Activated CD4-positive, alpha-beta T cell treated with anti-CD3 and anti-CD28 coated beads, Interleukin-2, amount 10 ng/mL, durations not matched to agents 7 days and 5 days (primary cell): ENCODE measurements at places on chromosomes 3 and 15.

- DNase-seq: no peak
These were observed 19.4 kb upstream of the SLC41A3 start for GRCh38 chr3:126103121-126104027.

- DNase-seq: peak; percentile 58
These were observed 6.0 kb downstream of the SNRPA1 start for GRCh38 chr15:101288905-101289513.

DNA sequence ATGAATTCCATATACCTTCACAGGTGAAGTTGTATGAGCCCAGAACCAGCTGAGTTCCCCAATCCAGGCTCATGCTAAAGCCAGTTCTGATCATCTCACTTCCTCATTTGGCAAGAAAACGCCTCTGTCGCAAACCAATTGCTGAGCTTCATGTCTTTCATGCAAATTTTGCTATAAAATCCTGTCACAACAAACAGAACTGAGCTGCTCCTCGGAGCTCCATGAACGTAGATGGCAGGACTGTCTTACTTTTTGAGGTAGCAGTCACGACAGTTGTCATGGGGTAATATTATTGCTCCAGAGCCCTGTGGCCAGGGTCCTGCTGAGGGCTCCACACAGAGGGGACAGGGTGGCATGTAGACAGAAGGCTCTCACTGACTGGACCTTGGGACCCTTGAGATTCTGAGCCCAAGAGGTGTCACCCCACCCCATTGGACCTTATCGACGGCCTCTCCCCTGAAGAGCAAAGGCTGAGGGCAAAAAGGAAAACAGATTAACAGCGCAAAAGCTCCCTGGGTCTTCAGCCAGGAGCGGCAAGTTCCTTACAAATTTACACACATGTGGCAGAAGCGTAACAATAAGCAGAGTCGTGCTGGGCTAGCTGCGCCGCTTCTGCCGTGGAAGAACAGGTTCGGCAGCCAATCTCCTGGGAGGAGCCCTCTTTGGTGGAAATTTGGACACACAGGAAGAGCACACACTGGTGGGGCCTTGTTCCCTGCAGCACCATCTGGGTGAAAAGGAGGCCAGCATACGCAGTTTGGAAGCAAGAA is 249.2 kb downstream of the OPA1 start:
- DNase-seq: no peak

- no peak for DNase-seq
These were observed 567.9 kb downstream of the GOLGA6L6 start for GRCh38 chr15:19973718-19974117.

DNA sequence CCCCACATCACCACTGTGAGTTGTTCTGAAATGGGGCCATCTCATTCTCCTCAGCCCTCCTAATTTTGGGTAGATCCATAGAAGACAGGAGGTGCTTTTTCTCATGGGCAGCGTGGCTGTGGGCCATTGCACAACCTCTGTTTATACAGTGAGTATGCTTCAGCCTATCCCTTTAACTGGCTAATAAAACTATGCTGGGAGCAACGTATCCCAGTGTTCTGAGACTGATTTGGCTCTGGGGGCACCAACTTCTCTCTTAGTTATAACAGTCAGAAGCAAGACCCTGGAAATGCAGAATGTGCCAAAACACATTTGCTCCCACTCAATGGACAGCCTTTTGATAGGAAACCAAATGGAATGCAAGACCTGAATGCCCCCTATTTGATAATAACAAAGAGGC is 97.1 kb upstream of the ICE2 start:
- DNase-seq: no peak

DNA sequence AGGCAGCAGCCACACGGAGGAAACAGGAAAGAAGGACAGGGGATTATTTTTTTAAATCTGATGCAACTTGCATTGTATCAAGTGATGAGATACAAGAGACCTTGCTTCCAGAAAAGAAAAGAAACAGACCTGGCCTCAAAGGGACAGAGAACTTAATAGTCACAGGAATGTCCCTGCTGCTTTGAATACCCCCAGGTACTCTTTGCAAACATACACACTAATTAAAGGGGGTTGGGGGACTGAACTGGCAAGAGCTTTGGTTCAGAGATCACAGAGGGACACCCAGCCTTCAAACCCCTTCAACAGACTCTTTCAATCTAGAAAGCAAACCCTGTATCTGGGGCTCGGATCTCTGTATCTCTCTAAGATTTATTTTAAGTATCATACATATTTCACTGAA is 18.0 kb downstream of the TNIK start:
- no peak for DNase-seq

GRCh38 chr3:42681361-42682038 is 3.8 kb upstream of the KLHL40 start:
- DNase-seq: no peak

- DNase-seq: no peak
These were observed 161.4 kb upstream of the RARB start for GRCh38 chr3:25266677-25267076.

- no peak for DNase-seq
These were observed 47.8 kb downstream of the CCDC54 start for GRCh38 chr3:107425033-107425432.

DNA sequence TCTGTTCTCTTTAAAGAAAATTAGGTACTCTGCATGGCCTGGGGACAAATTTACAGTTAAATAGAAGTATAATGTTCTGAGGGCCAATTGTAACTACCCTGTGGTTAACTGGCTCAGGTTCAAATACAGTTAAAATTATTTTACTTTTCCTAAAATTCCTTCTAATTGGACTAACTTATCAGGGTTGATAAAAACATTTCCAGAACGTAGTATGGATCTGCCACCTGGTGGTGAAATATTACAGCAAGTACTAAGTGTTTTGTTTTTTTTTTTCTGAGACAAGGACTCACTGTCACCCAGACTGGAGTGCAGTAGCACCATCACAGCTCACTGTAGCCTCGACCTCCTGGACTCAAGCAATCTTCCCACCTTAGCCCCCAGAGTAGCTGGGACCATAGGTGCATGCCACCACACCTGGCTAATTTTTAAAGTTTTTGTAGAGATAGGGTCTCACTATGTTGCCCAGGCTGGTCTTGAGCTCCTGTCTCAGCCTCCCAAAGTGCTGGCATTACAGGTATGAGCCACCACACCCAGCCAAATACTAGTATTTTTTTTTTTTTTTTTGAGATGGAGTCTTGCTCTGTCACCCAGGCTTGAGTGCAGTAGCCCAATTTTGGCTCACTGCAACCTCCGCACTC is 29.2 kb downstream of the NEO1 start:
- DNase-seq: peak; percentile 34

DNA sequence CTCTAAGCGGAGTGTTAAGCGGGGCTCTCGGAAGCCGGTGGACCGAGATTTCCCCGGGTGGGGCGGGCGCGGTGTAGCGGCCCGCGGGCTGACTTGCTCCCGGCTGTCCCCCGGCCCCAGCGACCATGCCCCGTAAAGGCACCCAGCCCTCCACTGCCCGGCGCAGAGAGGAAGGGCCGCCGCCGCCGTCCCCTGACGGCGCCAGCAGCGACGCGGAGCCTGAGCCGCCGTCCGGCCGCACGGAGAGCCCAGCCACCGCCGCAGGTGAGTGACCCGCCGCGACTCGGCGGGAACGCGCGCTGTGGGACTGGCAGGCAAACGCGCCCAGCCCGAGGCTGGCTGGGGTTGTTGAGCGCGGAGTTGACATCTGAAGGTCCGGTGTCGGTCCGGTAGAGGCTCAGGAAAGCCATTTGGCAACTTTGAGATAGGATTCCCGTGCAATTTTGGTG is 1.3 kb downstream of the SMC4 start:
- peak; percentile 26 for DNase-seq

DNA sequence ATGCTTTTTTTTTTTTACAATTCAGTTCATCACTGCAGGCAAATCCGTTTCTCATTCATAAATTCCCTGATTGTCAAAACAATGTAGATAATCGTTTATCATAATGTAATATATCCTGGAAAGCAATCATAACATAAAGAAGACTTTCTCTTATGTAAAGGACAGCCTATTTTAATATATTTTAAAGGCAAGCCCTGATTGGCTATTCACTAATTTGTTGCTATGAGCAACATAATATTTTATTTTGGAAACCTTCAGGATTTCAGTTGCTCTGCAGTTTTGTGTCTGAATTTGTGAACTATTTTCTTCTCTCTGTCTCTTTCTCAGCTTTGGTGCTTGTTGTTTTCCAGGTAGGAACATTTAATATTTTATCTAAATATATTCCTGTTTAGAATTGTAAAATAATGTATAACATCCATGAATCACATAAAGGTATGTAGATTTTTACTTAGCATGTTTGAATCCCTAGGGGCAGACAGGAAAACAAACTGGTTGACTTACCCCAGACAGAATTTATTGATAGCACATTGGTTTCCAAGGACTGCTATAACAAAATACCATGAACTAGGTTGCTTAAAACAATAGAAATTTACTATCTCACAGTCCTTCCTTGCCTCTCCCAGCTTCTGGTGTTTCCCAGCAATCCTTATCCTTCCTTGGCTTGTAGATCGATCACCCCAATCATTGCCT is 253.5 kb downstream of the CDIN1 start:
- no peak for DNase-seq

- DNase-seq: no peak
These were observed 258.2 kb upstream of the CFAP20DC start for GRCh38 chr3:59308001-59308400.

DNA sequence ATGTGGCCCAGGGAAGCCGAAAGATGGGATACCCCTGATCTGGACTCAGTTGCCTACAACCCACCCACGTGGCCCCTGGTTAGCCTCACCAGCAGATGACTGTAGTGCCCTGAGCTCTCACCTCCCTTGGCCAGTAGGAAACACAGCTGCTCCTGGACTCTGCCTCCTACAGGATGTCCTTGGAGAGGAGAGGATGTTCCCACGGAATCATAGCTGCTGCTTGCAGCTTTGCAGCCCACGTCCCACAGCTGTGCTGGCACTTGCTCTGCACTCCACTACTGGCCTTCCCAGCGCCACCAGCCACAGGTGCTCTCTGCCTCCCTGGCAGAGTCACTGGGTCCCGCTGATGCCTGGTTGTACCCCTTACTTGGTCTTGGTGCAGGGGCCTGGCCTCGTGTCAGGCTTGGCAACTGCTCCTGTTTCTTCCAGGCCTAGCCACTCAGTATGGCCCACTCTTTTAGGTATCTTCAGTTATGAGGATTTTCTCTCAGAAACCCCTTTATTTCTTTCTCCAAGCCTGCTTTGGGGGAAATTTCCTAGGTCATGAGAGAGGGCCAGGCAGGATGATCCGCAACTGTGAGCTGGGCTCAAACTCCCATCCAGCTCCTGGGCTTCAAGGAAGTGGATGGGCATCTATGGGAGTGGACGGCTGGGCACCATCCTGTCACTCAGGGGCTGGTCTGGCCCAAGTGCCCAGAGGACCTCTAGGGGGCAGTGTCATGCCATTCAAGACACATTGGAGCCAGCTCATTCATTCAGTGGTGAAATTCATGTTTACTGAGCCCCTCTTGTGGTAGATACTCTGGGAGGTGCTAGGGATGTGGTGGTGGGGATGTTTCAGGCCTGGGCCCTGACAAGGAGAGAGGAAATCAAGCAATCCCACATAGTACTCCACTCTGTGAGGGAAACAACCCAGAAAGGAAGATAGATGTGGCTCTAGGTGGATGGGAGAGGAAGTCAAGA is 16.2 kb upstream of the VILL start:
- DNase-seq: peak; percentile 78

GRCh38 chr3:86969500-86970189 is 21.3 kb downstream of the VGLL3 start:
- peak; percentile 31 for DNase-seq

GRCh38 chr3:58079773-58080172 is 71.6 kb downstream of the FLNB start:
- DNase-seq: no peak

GRCh38 chr15:91358405-91358804 is 258.3 kb downstream of the SV2B start:
- no peak for DNase-seq

- DNase-seq: no peak
These were observed 4.9 kb downstream of the TM2D3 start for GRCh38 chr15:101647251-101647650.

DNA sequence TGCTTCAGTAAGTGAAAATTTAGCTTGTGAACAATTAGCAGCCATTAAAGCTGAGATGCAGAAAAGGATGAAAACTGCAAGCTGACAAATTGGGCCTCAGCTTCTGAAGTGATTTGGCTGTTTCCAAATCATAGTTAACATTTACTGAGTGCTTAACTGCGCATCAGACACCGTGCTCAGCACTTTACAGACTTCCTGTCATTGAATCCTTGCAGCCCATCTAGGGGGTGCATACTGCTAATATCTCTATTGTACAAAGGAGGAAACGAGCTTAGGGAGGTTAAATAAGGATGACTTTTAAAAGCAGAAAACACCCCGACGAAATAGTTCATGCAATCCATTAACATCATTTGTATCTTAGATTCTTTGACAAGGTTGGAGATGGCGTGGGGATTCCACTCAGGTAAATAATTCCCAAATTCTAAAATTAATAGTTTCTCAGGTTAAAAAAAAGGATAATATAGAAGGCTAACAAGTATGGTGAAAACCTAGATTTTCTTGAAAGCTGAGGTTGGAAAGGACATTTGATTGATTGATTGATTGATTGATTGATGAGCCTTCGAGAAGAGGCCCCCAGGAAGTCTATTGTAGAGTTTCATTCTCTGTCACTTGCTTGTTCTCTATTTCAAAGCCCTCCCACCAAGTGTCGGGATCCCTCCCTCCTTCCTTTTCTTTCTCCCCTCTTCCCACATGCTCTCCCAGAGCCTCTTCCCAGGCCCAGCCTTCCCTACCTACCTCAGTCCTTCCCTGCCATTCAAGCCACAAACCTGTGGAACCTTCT is 23.5 kb upstream of the EPHB3 start:
- DNase-seq: no peak

DNA sequence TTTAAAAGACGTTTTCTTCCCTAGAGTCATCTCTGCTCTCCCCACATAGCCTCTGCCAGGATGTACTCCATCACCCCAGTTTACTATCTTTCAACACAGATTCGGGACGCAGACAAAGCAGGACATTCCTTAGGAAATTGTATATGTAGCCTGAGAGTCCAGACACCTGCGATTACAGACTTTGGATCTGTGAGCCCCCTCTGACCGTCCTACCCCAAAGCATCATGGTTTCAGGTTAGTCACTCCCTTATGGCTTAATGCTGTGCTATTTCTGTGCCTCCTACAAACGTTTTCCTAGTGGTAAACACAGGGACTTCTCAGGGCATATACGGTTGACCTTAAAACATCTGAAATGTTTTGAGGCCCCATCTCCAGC is 234.0 kb upstream of the BHLHE40 start:
- no peak for DNase-seq
